Airway epithelial cell (primary cell): ENCODE measurements at places on chromosomes 1 and 21. TPM values are rescaled to one million over a fixed set of nuclear protein-coding genes. Genes with fewer than 3 reads are reported as not detected.

LRRIQ3 gene
- 0.74 and 0.92 TPM in 2 replicates for total RNA-seq

OR2L3 gene
- not detected in 2 replicates for total RNA-seq

CACNA1S gene
- total RNA-seq = not detected in 2 replicates

NUCKS1 gene
- 81.1 and 92.2 TPM in 2 replicates for total RNA-seq

FAM177B gene
- total RNA-seq = not detected in 2 replicates

RGSL1 gene
- total RNA-seq = not detected in 2 replicates

TAS1R1 gene
- not detected in 2 replicates for total RNA-seq

CADM3 gene
- total RNA-seq = not detected in 2 replicates
